SW480 (cell line): ENCODE measurements at places on chromosomes 4 and X.

DNA sequence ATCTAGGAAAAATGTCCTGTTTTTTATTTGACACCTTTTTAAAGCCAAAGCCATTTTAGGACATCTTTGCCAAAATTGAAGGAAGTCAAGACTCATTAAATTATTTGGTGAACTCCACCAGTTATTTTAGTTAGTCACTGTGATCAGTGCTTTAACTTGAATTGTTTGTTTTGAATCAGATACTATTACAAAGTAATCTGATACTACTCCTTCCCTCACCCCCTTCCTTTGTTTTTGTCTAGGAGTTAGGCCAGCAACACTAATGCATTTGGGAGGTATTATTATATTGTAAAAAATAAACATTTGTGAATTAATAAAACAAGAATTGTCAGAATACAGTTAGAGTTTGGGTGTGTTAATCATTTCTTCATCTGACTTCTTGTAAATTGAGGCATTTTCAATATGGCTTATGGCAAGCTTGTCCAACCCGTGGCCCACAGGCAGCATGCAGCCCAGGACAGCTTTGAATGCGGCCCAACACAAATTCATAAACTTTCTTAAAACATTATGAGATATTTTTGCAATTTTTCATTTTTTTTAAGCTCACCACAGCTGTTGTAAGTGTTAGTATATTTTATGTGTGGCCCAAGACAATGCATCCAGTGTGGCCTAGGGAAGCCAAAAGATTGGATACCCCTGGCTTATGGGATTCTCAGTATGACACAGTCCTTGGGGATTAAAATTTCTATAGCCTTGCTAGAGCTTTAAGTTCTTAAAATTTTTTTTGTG lies 182.2 kb downstream of the BMPR1B start:
- no peak for DNase-seq

DNA sequence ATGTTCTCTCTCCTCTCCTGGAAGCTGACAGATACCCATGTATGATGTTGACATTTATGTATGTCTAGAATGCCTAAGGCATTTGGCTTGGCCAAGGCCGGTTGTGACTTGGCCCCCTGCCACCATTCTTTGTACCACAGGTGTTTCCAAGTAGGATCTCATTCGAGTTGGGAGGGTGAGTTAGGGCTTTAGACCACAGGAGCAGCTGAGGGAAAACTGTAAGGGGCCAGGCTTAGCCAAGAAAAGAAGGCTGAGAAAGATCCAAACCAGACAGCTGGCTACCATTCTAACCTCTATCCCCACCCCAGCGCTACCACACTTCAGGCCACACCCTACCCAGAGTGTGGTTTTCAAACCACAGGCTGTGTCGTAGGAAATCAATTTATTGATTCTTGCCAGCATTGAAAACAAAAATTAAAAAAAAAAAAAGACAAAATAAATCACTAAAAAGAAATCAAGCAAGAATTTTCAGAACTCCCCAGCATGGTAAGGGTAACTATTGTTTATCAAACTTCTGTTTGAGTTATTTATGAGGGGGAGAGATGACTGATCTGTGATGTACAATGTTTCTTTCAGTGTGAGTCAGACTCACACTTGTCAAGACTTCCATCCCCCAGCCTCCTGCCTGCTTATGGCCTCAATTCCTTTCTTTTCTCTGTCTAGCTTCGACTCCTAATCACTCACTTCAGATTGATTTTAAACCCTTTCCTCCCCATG lies 9.9 kb downstream of the TMSB4X start:
- peak; percentile 79 for DNase-seq

- DNase-seq, result no peak
Observed at GRCh38 chr4:26936284-26937065, 75.8 kb downstream of the STIM2 start.

- DNase-seq, result no peak
Observed at GRCh38 chr4:141435446-141436225, 200.7 kb upstream of the IL15 start.

GRCh38 chr4:66062044-66062443 lies 391.8 kb upstream of the EPHA5 start:
- DNase-seq, result no peak

DNA sequence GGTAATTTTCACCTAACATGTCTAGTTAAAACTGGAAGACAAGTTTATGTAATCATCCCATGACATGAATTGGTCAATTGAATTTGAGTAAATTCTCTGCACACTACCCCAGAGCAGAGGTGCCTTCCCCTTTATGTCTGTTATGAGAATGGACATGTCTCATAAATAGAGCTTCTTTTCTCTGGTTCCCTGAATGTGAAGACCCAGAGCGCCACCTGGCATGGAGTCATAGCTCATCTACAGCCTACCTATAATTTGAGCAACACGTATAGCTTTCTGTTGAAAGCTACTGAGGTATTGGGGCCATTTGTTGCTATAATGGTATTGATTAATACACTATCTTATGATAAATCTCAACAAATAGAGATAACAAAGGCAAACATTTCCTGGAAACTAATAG lies 626.5 kb upstream of the GALNTL6 start:
- DNase-seq, result no peak

DNA sequence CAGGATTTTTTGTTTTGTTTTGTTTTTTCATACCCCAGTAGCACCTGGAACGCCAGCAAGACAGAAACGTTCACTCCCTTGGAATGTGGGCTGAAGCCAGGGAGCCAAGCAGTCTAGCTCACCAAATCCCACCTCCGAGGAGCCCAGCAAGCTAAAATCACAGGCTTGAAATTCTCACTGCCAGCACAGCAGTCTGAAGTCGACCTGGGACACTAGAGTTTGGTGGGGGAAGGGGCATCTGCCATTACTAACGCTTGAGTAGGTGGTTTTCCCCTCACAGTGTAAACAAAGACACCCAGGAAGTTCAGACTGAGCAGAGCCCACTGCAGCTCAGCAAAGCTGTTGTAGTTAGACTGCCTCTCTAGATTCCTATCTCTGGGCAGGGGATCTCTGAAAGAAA lies 99.6 kb upstream of the FGF16 start:
- DNase-seq, result no peak

- DNase-seq, result no peak
Observed at GRCh38 chrX:110698696-110699095, 96.9 kb downstream of the CHRDL1 start.

DNA sequence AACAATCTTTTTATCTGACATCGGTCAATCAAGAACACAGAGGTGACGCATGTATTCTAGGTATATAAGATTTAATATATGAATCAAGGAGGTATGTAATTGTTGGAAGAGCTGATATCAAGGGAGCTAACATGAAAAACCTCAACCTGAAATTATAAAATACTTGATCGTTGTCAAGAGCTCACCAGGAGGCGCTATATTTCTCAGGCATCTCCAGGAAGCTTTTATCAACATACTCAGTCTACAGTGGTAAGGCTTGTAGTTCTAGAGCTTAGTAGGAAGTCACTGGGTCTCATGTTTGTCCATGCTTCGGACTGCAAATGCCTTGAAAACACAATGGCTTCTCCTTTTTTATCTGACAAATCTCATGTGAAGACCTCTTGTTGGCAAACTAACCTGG lies 156.1 kb downstream of the GRXCR1 start:
- no peak for DNase-seq

DNA sequence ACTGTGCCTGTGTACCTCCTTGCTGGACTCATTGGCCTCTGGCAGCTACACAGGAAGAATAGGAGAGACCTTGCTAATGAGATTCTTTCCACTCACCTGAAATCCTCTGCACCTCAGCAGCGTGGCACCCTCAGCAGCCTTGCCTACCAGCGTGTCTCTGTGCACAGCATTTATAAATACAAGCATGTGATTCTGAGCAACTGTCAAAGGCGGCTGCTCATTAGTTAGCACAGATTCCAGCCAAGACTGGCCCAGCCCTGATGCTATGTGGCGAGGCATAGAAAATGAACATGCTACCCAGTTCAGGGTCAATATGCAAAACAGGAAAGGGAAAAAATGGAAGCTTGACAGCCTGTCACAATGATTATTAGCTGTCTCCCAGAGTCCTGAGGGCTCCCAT lies 298.0 kb downstream of the C4orf33 start:
- no peak for DNase-seq

- no peak for DNase-seq
Observed at GRCh38 chr4:71257761-71258160, 81.1 kb upstream of the SLC4A4 start.

DNA sequence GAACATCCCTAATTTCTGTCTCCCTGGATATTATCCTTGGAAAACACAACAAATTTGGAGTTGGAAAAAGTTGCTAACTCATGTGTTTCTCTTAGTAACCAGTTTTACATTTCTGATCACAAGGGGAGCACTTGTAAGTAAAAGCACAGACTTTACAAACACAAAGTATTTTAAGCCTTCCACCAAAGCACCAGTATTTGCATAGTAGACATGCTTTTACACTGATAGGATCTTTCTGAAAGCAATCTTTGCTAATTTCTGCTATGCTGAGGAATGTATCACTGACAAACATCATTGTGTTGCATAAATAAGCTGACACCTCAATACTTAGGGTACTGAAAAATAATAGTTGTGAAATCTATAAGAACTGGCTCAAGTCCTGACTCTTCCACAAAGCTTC lies 100.6 kb downstream of the MID1 start:
- no peak for DNase-seq

GRCh38 chr4:141415651-141416050 lies 195.0 kb downstream of the ZNF330 start:
- no peak for DNase-seq

DNA sequence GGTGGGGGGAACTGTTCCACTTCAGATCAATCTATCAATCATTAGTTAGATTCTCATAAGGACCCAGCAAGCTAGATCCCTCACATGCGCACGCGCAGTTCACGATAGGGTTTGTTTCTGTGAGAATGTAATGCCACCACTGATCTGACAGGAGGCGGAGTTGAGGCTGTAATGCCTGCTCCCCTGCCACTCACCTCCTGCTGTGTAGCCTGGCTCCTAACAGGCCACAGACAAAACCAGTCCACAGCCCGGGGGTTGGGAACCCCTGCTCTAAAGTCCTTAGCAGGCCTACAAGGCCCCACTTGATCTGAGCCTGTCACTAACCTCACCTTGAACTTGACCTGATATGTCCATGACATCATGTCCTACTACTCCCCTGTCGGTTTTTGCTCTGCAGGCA lies 30.3 kb downstream of the ARL9 start:
- no peak for DNase-seq

DNA sequence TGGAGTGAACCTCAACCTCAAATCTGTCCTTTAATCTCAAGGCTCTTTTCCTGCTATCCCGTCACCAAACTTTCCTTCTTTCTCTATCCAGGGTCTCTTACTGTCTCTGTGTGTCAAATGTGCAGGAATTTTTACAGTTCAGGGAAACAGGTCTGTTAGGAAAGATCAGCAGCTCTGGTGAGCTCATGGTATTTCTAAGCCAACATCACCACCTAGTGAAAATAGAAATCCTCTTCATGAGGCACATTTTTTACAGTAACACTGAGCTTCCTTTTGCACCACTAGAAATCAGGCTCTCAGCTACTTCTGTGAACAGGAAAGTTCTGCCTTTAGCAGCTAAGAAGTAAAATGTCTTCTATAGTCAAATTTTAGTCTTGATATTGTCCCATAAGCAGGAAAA lies 39.6 kb downstream of the NUDT11 start:
- DNase-seq, result peak; percentile 18

GRCh38 chrX:56728321-56728720 lies 722 bp upstream of the NBDY start:
- DNase-seq, result peak; percentile 42

DNA sequence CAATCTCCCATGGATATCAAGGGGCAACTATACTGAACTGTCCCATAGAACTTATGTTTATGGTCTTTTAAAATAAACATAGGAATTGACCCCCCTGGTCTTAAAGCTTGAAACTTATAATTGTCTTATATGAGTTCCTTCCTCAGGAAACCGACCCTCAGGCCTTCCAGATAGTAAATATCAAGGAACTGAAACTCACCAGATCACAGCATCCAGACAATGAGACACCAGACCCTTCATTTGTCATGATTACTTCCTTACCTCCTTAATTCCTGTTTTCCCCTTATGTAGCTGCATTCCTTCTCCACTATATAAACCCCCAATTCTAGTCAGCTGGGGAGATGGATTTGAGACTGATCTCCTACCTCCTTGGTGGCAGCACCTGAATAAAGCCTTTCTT lies 94.8 kb upstream of the GRPR start:
- no peak for DNase-seq

DNA sequence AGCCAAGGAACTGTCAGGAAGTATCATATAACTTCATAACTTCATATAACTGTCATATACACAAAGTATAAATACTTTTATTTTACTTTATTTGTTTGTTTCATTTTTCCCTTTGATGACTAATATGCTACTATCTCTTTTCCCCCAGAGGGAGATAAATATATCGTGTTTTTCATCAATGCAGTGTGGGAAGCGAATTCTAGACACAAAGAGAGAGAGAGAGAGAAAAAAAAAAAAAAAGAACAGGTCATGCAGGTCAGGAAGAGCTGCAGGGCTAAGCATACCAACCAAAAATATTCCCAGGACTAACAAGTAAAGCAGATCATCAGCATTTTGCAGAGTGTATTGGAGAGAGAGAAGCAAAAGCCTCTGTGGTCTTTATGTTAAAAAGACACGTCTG lies 1849.2 kb downstream of the STIM2 start:
- no peak for DNase-seq

DNA sequence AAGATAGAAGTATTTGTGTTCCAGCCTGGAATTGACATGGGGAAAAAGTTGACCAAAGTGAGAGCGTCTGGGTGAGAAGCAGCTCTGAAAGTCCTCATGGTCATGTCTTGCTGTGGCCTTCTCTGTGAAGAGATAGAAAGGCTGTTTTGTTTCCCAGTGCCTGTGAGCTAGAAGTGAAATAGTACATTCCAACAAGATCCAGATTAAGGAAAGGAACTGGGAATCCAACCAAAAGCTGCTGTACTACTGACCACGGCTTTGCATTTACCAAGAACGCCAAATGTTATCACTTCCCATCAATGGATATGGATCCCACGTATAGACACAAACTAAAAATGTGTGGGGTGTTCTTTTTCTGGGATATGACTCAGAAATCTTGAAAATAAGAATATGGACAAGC lies 51.2 kb downstream of the TENM3 start:
- no peak for DNase-seq

DNA sequence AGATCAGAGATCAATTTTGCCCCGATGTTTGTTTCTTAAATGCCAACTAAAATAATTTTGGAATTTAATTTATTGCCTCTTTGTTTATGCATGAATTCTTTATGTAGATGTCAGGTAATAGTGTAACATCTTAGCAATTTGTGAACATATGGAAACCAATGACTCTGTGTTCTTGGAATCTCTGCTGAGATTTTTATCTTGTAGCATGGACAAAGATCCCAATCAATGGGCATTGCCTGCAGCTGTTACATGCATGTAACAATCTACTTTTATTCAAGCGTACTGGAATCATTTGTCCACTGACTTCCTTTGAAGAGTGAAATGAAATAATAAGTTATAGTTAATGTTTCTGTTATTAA lies 61.6 kb upstream of the ARSJ start:
- DNase-seq, result no peak

DNA sequence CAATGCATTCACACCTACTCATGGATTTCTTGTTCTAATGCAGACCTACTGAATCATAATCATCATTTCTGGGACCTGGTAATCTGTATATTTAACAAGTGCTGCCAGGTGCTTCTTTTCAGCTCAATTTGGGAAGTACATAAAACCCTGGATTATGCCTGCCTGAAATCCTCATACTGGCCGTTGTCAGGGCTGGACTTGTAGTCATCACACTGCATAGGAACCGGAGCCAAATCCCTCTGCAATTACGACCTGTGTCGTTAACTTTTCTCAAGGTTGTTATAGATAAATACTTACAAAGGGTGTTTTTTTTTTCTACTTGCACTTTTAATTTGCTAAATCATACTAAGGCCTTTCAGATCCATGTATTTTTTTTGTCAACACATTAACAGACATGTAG lies 294.9 kb upstream of the PRPS2 start:
- no peak for DNase-seq
